Esophagus squamous epithelium (tissue), 5 donors: ENCODE measurements at places on chromosomes 12 and 14.

- no peak for DNase-seq
Observed at GRCh38 chr12:110931315-110931728, 10.9 kb upstream of the MYL2 start.

GRCh38 chr14:22510527-22511110, 78.4 kb downstream of the DAD1 start:
- no peak for DNase-seq

- no peak for DNase-seq
Observed at GRCh38 chr12:52517888-52518287, 2.3 kb downstream of the KRT5 start.

DNA sequence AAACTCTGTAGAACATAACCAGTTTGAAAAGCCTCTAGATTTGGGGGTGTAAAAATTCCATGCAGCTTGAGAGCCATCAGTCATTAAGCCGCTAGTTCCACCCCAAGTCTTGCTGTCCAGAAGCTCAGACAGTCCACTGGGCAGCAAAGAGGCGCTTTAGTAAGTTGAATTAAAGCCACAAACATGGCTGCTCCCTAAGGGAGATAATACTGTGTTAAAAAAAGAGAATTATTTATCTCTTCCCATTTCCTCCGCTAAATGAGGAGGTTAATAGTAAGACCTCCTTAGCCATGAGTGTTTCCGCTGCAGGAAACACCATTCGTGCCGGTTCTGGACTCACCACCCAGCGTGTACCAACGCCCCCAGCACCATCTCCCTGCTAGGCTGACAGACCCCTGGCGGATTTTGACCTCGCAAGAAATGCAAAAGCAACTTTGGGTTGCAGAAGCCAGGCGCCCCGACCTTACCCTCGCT, 536 bp downstream of the TM7SF3 start:
- DNase-seq, result no peak

- no peak for DNase-seq
Observed at GRCh38 chr14:66383257-66383656, 102.9 kb upstream of the CCDC196 start.

DNA sequence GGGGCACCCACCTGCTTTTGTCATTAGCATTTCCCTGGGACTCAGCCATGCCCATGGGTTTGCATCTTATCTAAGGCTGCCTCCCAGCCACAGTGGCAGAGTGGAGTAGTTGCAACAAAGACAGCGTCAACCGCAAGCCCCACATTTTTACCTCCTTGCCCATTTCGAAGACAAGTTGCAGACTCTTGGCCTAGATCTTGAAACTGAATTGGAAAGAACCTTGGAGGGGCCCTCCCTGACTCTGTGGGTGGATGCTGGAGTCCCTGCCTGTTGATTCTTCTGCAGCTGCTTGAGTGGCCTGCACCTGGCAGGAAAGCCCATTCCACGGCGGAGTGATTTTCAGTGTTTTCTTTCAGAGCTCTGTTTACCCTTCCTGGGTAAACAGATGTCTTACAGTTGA, 309.0 kb downstream of the VRK1 start:
- DNase-seq, result no peak

DNA sequence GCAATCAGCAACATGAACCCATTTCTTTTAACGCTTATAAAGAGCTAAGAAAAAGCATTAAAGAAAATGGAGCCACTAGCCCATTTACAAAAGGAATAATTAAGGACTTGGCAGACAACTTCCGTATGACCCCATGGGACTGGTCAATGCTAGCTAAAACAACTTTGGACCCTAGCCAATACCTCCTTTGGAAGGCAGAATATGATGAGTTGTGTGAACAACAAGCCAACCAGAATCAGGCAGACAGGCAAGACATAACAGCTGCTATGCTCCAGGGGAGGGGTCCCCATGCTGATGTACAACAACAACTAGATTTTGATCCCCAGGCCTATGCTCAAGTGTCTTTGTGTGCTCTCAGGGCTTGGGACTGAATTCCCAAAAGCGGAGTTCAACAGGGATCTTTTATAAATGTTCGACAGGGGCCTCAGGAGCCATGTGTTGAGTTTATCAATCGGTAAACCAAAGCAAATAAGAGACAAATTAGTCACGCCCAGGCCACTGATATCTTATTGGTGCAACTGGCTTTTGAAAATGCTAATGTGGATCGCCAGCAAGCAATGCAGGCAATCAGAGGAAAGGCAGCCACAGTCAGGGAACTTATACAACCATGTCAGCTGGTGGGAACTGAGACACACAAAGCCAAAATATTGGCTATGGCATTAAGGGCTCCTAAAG, 254.4 kb upstream of the DIO2 start:
- no peak for DNase-seq

GRCh38 chr12:127555071-127555470, 711.9 kb upstream of the TMEM132C start:
- DNase-seq, result no peak

GRCh38 chr12:124388679-124389137, 93.8 kb downstream of the RFLNA start:
- DNase-seq, result no peak

DNA sequence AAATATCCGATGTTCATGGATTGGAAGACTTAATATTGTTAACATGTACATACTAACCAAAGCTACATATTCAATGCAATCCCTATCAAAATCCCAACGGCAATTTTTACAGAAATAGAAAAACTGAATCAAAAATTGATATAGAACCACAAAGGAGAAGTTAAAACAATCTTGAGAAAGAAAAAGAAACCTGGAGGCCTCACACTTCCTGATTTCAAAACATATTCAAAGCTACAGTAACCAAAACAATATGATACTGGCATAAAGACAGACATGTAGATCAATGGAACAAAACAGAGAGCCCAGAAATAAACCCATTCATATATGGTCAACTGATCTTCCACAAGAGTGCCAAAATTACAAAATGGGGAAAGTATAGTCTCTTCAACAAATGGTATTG, 5.4 kb upstream of the PELI2 start:
- DNase-seq, result no peak

GRCh38 chr12:2410496-2410895, 357.7 kb downstream of the CACNA1C start:
- DNase-seq, result no peak

DNA sequence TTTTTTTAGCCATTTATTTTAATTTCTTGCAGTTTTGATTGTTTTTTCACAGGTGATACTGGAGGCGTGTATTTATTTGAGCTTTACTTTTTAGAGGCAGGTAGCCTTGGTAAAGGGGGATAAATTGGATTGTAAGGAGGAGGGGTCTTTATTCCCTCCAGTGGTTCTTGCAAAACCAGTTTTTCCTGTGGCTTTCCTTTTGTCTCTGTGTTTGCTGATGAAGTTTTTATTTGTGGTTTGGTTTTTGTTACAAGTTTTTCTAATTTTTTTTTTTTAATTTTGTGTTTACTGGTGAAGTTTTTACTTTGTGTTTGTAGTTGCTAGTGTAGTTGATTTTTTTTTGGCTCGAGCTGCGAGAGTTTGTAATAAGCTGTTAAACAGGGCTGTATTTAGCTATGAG, 278.5 kb downstream of the PRKD1 start:
- no peak for DNase-seq

- DNase-seq, result no peak
Observed at GRCh38 chr12:7361265-7361664, 57.4 kb downstream of the ACSM4 start.

DNA sequence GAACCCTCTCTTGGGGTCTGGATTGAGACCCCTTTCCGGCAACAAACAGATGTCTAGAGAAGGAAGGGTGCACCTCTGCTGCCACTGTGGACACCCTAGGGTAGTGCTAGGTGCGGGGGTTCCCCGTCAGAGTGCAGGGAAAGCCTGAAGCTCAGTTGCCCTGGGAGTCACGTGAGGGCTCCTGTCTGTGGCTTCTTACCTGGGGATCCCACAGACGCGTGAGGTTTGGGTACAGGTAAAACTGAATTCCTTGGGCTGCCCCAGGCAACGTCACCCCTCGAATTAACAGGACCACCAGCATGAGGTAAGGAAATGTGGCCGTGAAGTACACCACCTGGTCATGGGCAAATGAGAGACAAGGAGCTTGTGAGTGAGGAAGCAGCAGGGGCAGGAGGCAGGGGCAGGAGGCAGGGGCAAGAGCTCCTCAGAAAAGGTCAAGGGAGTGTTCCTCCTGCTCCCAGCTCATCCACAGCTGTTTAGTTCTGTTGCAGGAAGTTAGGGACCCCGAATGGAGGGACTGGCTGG, 21.0 kb upstream of the SLC6A12 start:
- no peak for DNase-seq

DNA sequence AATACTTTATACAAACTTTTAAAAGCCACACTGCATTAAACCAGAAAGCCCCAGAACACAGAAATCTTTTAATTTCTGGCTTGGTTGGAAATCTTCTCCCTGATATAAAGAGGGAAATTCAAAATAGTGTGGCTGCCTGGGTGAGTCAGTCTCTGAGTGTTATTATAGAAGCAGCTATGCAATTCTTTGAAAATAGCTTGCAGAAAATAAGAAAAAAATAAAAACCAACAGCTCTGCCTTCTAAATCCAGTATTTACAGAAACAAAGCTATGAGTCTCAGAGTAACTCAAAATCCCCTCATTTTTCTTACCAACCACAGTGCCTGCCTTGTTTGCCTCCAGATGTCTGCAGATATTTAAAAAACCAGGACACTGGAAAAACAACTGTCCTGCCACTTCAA, 68.6 kb upstream of the FERMT2 start:
- no peak for DNase-seq

- DNase-seq, result no peak
Observed at GRCh38 chr14:72774141-72774540, 119.8 kb downstream of the DPF3 start.

DNA sequence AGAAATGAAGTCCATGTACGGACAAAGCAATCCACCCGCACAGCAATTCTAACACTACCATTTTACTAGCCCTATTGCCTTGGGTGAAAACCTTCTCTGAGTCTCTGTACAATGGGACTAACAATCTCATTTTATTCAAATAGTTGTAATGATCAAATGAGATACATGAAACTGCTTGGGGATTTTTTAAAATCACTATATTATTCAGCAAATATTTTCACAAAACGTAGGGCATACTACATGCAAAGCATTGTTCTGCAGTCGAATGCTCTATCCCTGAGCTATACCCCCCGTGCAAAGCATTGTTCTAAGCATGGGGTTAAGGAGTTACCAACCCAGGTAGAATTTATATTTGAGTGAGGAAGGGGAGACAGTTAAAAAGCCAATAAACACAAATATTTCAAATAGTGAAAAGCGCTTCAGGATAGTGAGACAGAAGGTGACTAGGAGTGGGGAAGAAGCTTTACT, 554 bp upstream of the ATF7 start:
- DNase-seq, result no peak

GRCh38 chr12:50166799-50167048, 445 bp downstream of the CERS5 start:
- no peak for DNase-seq

- DNase-seq, result no peak
Observed at GRCh38 chr14:55577229-55577628, 2.8 kb upstream of the KTN1 start.

DNA sequence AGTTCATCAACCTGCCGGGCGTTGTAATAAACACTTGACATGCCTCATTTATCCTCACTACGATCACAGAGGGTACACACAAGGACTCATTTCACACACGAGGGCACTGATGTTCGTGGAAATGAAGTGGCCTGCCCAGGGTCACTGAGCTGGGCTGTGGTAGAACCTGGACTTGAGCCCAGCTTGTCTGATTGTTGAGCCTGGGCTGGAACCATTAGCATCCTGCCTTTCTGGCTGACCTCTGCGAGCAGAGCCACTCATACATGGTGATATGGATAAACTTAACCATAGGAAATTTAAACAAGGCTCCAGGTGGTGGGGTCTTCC, 16.6 kb upstream of the JDP2 start:
- no peak for DNase-seq

- DNase-seq, result no peak
Observed at GRCh38 chr12:38872156-38872555, 33.2 kb downstream of the CPNE8 start.

DNA sequence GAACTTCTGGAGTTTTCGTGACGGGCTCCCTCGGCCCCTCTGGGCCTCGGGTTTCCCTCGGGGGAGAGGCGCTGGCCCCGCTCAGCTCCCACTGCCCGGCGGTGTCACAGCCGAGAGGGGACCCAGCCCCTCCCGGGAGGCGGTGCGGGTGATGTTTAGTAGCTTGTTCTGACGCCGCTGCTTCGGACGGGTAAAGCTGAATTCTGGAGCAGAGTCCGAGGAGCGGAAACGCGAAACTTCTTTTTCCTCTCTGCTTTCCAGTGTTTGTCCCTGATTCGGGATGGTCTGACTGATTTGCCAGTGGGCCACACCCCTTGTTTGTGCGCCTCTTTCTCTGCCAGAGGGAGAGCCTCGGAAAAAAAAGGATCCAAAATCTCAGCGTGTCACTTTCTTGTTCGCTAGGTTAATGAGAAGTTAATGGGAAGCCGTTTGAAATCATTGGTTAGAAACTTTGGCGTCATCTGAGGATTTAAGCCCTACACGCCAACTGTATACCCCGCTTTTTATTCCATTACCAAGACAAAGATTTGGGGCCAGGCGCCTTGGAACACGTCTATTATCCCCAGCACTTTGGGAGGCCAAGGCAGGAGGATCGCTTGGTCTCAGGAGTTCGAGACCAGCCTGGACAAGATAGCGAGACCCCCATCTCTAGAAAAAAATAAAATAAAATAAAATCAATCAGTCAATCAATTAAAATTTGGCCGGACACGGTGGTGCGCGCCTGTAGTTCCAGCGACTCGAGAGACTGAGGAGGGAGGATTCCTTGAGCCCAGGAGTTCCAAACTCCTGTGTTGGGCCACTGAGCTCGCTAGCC, 756 bp downstream of the TULP3 start:
- DNase-seq, result no peak

GRCh38 chr12:131371401-131372170, 339.3 kb upstream of the SFSWAP start:
- no peak for DNase-seq

DNA sequence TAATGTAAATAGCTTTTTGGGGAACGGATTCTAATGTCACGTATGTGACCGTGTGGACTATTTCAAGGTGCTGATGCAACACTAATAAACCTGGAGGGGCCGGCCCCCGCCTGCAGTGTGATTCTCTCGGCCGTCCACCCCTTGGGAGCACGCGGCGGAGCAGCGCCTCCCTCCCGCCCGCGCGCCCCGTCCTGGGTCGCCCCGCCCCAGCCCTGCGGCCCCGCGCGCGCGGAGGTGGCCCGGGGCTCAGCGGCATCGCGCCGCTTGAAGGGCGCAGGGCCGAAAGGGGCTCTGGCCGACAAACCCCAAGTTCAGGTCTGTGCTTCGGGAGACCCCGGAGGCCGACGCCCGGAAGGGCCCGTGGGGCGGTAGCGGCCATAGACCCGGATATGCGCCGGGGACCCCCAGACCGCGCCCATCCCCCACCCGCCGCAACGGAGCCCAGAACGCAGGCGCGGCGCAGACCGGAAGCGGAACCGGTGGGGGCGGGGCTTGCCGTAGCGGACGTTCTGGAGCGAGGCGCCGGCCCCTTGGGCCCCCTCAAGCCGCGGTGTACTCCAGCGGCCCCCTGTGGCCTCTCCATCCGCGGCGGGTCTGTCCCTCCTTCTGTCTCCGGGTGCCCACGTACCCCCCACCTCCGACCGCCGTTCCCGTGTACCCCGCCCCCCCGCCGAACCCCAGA, at the start of gene TEX22:
Gene TEX22 (plus strand): TSS at position 495 of the 682 bp plus-strand sequence. CDS start 803 bp downstream, outside the sequence.
- DNase-seq, result peak; percentile 41

GRCh38 chr12:67457136-67457535, 188.0 kb downstream of the CAND1 start:
- DNase-seq, result no peak

- no peak for DNase-seq
Observed at GRCh38 chr14:101914083-101914482, 50.3 kb upstream of the DYNC1H1 start.

- DNase-seq, result no peak
Observed at GRCh38 chr12:124481257-124481750, 86.1 kb downstream of the NCOR2 start.
